ENCODE measurements at places on chromosomes 1 and 21. TPM values are rescaled to one million over a fixed set of nuclear protein-coding genes. Genes with fewer than 3 reads are reported as not detected.
A peak's percentile ranks its signal among the peaks of the same experiment; 100 is the strongest.

GRCh38 chr1:244796719-244797406, 38.6 kb upstream of the COX20 start:
- peak; percentile 74 for DNase-seq

DNA sequence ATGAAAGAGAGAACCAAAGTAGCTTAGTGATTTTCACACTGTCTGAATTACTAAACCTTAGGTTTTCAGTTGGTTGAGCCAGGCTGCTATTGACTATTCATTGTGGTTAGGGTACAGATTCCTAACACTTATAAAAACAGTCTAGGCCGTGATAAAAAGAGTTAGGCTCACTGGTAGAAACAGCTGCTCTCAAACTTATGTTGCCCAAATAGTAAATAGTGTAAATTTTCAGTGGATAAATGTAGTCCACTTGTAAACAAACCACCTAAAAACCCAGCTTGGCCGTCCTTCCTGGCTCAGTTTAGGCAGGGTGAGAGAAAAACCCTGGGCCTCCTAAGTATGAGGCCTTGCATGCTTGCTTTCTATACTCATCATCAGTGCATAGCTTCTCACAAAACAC, 34.9 kb downstream of the ARID1A start:
- no peak for DNase-seq

- DNase-seq, result no peak
Measured at GRCh38 chr1:168243198-168243597, 17.4 kb downstream of the SFT2D2 start.

DNA sequence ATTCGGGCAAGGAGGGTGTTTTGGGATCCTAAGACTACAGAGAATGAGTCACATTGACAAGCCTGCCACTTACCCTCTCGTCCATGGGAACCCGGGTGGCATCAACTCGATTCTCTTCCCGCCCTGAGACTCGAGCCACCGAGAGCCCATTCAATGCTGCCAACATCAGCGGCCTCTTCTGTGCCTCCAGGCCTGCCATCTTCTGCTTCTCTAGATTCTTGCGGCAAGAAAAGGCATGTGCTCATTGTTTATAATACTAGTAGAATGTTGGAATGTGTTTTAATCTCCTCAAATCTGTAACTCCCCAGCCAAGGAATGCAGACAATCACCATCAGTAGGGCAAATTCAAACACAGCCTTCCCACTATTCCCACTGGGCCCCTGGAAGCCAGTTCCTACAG, 96.9 kb downstream of the SMYD2 start:
- no peak for DNase-seq

GRCh38 chr1:224799083-224799482, 130.4 kb upstream of the DNAH14 start:
- DNase-seq, result no peak

DNA sequence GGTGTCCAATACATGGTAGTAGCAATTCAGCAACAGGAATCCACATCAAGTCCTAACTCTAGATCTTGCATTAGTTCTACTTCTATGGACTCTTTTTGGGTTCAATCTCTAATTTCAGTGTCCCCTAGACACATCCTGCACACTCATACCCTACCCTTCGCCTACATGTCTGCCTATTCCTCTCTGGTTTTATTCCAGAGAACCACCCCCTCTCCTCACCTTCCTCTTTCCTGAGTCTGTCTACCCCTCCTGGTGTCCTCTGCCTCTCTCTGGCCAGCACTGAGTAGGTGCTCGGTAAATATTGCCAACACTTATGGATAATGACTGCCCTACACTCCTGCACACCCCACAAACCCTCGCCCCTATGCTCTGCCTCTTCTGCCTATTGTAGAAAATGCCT, 9.5 kb downstream of the TAL1 start:
- DNase-seq, result no peak

Gene C1orf122
- 33.5 TPM for total RNA-seq

Gene PER3
- 7.5 TPM for total RNA-seq

Gene RGS8
- total RNA-seq, result not detected

Gene PEAR1
- 0.35 TPM for total RNA-seq
